ENCODE measurements at places on chromosomes 3 and 15.

GRCh38 chr15:29774900-29775299 is 47.4 kb downstream of the TJP1 start:
- DNase-seq, result no peak

- peak; percentile 36 for DNase-seq
Measured at GRCh38 chr3:10783360-10784351, 32.4 kb upstream of the SLC6A11 start.

DNA sequence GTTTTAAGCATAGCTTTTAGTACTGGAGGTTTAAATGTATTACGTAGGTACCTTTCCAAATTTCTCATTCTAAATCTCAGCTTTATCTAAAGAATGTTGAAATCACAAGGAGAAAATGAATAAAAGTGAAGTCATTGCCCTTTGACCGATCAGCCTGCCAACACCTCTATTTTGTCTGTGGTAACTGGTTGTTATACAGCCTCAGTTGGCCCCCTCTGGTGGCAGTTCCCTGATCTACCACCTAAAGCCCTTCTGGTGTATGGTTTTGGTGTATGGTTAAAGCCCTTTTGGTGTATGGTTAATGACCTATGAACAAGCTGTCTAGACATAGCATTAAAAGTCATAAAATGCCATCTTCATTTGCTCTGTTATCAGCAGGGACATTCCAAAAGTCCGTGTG is 378.2 kb upstream of the AZI2 start:
- no peak for DNase-seq

DNA sequence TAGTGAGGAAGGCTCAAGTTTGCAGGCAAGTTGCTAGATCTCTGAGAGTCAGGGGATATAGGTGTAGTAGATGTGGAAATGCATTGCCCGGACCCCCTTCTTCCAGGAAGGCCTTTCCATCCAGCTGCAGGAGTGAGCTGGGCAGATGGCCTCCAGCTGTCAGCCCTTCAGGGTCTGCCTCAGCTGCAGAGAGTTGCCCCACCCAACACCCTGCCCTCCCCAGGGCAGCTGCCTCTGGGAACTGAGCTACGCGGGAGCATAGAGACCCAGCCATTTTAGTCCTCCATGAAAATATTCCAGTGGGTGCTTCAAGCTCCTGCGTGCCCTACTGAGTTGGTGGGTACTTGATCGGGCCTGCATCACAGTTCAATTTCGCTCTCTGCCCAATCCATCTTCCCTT is 29.6 kb downstream of the SPG21 start:
- no peak for DNase-seq

DNA sequence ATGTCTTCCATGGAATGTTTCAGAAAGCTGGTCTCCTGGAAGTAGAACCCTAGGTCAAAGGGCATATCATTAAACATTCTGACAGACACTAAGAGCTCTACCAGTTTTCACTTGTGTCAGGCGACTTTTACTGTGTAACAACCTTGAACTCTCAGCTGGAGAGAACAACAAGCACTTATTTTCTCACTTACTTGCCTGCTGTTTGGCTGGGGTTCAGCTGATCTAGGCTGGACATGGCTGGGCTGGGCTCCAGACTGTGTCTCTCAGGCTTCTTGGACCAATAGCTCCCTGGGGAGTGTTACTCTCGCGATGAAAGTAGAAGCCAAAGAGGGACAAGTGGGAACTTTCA is 527.3 kb downstream of the SHQ1 start:
- DNase-seq, result no peak

- no peak for DNase-seq
Measured at GRCh38 chr3:170204023-170204472, 18.2 kb upstream of the PRKCI start.

DNA sequence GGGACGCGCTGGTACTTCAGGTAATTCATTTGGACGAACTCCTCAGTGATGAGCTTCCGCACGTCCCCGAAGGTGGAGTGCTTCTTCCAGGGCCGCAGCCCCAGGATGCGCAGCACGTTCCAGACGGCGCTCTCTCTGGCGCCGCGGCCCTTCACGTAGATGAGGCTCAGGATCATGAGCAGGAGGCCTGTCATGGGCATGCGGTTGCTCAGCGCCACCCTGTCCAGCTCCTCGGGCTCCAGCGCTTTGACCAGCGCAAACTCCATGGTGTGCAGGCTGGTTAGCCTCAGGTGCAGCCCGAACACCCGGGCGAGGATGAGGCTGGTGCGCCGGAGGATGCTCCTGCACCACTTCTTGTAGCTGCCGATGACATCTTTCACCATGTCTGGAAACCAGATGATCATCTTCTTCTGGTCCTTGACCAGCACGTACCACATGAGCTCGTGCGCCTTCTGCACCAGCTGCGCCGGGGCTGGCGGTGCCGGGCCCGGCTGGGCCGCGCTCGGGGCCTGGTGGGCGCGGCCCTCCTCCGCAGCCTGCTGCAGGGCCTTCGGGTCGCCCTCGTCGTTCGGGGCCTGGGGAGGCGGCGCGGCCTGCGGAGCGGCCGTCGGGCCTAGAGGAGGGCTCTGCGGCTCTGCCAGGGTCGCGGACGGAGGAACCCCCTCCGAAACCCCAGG is 501 bp downstream of the NDN start:
- DNase-seq, result no peak

- no peak for DNase-seq
Measured at GRCh38 chr15:31953478-31953877, 76.8 kb upstream of the CHRNA7 start.

- no peak for DNase-seq
Measured at GRCh38 chr3:184559336-184559735, 2.2 kb upstream of the EPHB3 start.

DNA sequence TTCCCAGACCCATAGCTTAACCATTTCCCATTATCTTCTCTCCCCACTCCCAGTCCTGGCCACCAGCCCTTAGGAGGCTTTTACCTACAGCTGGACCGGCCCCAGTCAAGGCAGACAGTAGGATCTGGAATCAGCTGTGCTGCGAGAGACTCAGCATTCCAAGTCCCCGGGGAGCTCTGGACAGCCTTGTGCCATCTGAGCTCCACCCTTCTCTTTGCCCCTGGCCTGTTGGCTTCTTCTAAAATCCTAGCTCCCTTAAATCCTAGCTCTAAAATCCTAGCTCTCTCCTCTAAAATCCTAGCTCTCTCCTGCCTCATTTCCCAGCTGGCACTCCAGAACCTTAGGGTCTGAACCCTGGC is 21.3 kb downstream of the MEGF11 start:
- DNase-seq, result no peak

DNA sequence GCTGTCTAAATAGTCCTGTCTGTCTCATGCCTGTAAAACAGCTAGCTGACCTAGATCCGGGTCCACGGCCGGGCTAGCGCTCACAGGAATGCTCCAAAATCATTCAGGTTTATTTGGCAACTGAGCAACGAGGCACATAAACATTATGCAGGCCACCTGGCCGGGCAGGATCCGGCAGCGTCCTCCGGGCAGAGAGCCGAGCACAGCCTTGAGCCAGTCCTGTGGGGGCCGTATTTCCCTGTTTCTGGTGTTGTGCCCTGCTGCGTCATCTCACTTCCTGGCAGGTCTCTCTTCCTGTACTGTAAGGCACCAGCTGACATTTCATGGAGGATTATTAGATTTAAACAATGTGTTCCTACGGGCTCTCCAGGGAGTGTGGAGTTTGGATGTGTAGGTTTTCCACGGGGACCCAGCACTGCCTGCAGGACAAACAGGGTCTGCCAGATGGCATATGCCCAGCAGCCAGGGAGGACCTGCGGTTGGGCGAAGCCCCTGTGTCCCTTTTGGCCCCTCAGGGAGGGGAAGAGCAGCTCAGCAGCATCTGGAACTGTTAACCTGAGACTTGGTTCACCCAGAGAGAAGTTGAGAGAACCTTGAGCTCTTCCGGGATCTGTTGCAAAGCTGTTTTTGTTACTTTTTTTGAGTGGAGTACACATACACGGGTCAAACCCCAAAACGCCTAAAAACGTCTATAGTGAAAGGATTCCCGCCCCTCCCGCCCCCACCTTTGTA is 16.6 kb upstream of the LRRK1 start:
- no peak for DNase-seq

GRCh38 chr3:185711255-185711870 is 113.5 kb downstream of the IGF2BP2 start:
- DNase-seq, result no peak

DNA sequence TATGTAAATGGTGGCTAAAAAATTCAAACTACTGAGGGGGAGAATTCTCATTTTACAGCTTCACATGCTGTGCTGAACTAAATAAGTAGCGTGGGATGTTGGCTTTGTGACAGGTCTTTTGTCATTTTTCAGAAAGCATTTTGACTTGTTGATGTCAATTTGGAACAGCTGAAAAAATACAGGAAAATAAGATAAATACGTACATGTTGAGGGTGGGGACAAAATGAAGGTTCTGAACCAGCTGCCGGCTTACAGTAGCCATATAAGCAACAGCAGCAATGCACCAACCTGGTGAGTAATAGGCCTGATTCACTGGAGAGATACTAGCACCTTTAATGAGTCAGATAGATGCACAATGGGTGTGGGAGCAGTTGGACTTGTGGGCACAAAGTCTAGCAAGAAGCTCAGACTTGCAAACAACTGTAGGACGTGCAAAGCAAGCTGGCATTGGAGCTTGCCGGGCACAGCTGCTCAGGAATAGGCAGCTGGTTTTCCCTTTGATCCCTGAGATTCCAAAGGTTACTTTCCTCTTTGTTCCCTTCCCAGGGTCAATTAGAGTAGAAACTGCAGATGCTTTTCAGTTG is 12.9 kb downstream of the B3GNT5 start:
- peak; percentile 46 for DNase-seq

- no peak for DNase-seq
Measured at GRCh38 chr3:133301194-133301593, 98.7 kb upstream of the BFSP2 start.

- no peak for DNase-seq
Measured at GRCh38 chr15:59367022-59367451, 5.6 kb downstream of the MYO1E start.

DNA sequence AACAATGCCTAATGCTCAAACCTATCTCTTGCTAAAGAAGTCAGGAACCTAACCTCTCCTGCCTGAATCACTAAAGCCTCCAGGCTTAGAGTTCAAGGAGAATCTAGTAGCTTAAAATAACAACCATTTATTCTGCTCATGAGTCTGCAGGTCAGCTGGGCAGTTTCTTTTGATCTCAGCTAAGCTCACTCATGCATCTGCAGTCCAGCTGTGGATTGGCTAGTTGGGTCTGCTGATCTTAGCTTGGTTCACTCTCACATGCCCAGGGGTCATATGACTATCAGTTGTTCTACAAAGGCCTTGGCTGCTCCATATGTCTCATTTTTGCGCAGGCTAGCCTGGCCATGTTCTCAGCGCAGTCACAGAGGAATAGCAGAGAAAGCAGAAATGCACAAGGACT is 109.2 kb upstream of the STT3B start:
- DNase-seq, result no peak

GRCh38 chr15:37059086-37059485 is 41.3 kb downstream of the MEIS2 start:
- no peak for DNase-seq

DNA sequence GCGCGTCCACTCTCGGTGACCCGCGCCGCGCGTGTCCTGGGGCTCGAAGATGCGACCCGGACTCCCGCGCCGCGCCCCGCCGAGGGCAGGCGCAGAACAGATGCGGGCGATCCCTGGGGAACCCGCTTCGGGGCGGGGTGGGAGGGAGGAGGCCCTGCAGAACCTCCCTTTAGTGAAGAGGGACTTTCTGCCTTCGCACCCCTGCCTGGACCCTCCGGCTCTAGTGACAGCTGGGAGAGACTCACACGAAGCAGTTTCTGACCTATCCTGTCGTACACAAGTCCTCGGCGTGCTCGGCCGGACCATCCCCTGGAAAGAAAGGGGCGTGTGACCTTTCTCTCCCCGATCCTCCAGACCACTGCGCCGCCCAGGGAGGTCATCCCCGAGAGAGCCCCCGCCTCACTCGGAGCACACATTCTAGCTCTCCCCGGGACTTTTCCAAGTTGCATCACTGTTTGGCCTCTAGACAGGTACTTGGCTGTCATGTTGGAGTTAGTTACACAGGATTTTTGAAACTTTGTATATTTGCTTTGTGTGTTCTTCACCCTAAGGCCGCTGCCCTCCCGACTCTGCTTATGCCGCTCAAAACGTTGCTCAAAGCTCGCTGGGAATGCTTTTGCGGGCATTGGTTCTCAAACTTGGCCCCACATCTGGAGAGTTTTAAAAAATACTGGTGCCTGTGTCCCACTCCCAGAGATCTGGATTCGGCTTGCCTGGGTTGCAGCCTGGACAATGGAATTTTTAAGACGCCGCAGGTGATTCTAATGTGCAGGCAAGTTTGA is 582 bp downstream of the CGNL1 start:
- no peak for DNase-seq

DNA sequence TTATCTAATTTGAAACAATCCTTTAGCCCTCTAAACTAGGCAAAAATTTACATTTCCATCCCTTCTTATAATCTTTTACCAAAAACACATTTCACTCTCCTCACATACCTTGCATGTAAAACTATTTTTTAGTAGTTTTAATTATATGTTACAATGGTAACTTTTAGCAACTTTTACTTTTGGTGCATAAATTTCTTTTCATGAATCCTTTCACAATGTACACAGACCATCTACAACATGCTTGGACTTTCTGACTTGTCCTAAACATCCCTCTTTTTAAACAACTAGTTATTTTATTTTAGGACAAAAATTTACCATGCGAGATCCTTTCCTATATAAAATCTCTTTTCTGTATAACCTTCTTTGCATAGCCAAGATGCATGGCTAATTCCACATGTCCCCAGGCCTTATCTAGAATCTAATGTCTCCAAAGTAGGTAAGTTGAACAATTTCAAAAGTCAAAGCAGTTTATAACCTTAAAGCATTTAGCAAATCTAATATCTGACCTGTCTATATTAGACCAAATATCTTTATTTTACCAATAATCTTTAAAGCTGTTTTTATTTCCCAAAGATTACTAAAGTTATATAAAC is 14.4 kb upstream of the ALDH1L1 start:
- no peak for DNase-seq

- DNase-seq, result no peak
Measured at GRCh38 chr3:31341130-31341529, 191.6 kb upstream of the STT3B start.

GRCh38 chr15:90496791-90497190 is 32.9 kb upstream of the CRTC3 start:
- no peak for DNase-seq

DNA sequence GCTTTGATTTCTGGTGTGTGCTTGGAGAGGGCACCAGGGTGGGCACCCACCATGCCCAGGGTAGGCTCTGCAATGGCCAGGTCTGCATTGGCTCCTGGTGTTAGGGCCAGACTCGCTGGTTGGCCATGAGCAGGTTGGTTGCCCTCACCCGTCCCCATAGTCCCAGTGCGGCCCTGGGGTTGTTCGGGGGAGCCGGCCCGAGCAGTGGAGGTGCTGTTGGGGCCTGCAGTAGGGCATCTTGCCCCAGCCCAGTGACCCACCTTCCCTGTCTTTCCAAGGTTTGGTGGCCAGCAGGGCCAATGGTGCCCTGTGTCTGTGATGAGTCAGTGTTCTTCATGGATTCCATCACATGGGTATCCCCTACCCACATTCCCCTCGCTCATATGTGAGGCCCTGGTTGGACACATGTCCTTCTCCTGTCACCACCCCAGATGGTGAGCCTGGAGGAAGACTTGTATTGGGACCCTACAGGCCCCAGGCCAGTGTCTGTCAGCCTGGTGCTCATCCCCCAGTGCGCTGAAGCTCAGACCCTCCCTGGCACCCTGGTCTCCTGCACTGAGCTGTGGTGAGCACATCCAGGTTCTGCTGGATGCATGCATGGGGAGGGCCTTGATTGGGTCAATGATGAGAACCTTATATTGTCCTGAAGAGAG is 190.1 kb downstream of the UBE3A start:
- DNase-seq, result no peak
